Keratinocyte (primary cell): ENCODE measurements at places on chromosomes 16 and 17. TPM values are rescaled to one million over a fixed set of nuclear protein-coding genes. Genes with fewer than 3 reads are reported as not detected.

DNA sequence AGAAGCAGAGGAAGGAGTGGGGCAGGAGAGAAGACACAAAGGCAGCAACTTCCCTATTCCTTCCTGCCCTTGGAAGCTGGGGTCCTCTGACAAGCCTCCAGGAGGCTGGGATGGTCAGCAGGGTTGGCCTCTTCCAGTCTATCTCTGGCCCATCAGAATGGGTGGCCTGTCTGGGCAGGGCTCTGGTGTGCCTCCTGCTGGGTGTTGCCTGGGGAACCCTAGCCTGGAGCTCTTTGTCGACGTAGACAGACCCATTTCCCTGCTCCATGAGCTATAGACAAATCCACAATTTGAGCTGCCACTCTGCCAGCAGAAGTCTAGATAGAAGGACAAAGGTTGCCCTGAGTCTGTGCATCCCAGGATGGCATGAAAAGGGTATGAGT lies 11.4 kb downstream of the IGFBP4 start:
- DNase-seq = no peak

DNA sequence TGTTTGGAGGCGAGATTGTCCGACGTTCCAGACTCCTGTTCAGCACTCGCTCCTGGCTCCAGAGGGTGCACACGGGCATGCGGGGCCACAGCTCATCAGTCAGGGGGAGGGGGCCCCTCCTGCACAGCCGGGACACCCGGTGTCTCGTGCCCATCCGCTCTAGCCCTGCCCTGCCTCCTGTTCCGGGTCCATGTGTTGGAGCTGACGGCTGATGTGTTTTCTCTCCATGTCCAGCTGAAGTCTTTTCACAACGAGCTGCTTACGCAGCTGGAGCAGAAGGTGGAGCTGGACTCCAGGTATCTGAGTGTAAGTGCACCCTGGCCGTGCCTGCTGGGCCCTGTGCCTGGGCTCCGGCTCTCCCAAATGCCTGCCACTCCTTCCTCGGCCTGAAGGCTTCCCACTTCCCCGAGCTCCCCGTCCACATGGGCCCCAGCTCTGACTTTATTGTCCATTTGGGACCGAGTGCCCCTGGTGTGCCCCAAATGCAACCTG lies 50.5 kb downstream of the BAIAP2 start:
- DNase-seq = no peak

DNA sequence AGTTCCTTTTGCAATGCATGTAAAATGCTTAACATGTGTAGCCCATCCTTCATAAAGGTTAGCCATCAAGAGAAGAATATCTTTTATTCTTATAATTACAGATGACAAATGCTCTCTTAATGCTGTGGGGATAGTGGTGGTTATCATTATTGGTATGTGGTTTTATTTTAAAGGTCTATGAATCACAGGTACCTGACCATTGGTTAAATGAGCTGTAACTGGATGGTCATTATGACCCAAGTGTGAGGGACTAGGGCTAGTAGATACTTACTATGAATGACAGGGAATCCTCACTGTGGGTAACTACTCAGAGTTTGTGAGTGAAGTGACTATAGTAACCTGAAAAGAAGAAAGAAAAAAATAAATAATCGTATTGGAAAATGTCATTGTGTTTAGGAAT lies 78.8 kb downstream of the CDRT15 start:
- DNase-seq = no peak

DNA sequence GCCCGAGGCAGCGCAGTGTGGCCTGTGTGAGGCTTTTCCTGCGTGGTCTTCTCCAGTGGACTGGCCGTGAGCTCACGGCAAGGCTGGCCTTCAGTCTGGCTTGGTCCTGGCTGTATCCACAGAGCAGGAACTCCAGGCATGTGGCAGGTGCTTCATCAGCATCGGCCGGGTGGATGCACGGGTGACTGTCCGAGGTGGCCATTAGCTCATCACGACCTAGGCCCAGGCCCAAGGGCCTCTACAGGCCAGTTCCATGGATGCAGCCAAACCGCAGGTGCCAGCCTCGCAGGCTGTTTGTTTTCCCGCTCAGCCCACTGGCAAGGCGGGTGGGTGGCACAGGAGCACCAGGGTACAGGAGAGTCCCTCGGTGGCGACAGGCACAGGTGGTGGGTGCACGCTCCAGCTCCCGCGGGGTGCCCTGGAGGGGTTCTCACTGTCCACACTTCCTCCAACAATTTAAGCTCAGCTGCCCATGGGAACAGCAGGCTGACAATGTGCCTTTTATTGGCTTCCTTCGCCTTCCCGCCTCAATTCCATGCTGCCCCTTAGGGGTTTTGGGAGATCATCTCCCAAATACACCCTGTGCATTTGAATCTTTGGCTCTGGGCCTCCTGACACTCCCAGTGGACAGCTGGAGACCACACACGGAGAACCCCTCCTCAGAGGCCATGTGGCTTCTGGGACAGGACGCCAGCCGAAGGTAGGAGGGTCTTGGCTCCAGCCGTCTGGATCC lies 33.0 kb downstream of the ENGASE start:
- DNase-seq = no peak

DNA sequence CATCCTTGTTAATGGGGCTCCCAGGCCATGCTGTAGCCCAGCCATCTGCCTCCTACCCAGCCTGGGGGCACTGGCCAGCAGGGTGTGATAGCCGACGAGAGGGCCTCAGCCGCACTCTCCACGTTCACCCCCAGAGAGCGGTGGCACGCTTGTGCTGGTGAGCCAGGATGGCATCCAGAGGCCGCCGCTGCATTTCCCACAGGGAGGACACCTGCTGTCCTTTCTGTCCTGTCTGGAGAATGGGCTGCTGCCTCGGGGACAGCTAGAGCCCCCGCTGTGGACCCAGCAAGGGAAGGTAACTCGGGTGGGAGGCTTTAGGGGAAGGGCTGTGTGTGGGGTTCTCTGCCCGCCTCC lies 27.4 kb downstream of the SGSM2 start:
- no peak for DNase-seq

- no peak for DNase-seq
Measured at GRCh38 chr17:38870259-38871165, 654 bp downstream of the LASP1 start.

DNA sequence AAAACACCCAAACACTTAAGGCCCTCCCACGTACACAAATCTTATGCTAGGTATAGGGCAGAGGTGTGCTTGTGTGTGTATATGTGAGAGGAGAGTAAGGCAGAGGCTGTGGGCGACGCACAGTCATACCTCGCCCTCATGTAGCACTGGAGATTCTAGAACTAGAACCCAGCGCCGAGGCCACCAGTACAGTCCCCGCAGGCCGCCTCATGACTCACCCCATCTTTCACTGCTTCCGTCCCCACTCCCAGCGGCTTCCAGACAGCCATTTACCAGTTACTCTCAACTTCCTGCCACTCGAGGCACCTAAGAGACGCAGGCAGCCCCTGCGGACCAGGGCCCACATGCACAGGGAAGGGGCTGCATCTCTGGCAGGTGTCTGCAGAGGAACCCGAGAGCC lies 23.2 kb upstream of the CYTH1 start:
- DNase-seq = no peak

DNA sequence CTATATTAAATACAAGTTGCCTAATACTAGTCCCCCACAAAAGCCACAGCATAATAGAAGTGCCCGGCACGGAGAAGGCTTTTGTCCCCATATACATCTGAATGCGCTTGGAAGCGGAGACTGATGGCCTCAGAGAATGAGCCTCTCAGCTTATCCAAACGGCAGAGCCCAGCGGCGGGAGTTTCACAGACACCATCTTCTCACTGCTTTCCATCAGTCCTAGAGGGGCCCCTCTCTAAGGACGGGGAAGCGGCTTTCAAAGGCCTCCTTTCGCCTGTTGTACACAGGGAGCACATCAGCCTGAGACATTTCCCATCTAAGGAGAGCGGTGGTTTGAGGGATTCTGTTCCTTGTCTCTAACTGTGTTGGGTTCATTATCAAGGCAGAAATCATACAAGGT lies 16.9 kb downstream of the NXN start:
- DNase-seq = no peak

- DNase-seq = no peak
Measured at GRCh38 chr16:81511371-81511770, 66.8 kb downstream of the CMIP start.

DNA sequence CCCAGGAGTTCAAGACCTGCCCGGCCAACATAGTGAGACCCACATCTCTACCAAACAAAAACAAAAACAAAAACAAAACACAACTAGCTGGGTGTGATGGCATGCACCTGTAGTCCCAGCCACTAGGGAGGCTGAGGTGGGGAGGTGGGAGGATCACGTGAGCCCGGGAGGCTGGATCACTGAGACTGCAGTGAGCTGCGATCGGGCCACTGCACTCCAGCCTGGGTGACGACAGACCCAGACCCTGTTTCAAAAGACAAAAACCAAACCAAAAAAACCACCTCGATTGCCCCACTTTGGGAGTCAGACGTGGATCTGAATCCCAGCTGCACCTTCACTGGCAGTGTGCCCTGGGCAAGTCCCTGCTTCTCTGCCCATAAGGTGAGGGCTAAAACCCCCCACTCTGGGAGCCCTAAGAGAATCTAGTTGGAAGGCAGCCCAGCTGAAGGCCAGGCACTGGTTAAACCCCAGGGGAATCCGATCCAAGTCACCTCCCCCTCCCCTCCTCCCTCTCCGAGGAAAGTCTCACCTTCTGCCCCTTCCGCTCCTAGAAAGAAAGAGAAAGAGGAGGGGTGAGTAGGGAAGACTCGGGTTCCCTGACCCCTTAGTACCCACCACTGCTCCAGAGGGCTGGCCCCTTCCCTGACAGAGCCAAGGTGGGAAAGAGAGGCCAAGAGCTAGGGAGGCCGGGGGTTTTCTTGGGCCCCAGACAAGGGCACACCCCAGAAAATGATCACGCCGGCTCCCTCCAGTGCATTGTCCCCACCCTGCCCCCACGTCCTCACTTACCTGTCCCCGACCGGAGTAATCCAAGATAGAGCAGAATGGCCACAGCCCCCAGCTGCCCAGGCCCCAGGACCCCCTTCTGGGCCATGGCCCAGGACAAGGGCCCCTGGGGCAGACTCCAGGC lies 647 bp downstream of the PRSS8 start:
- no peak for DNase-seq

DNA sequence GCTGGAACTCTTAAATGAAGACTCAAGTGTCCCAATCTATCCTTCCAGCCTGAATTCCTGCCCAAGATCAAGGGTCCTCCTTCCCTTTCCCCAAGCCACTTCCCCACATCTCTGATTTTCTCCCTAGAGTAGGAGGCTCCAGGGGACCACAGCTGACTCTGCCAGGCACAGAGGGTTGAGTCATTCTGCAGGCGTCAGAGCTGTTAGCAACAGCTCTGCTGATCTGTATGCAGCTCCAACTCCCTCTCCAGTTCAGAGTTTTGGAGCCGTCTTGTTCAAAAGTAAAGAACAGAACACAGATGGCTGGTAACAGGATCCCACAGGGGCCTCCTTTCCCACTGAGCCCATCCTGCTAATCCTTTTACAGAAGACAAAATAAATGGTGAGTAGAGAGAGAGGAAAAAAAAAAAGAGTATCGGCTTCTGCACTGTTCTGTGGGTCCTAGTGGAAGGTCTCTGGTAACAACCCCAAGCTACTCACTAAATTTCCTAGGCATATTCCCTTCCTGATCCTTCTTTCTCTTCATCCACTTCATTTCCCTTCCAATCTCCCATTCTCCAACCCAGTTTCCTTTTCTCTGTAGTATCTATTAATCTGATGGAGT lies 13.4 kb upstream of the TAOK1 start:
- no peak for DNase-seq

GRCh38 chr16:73601911-73602310 lies 554.0 kb upstream of the ZFHX3 start:
- no peak for DNase-seq

GRCh38 chr17:44960691-44961090 lies 7.4 kb downstream of the C1QL1 start:
- no peak for DNase-seq

DNA sequence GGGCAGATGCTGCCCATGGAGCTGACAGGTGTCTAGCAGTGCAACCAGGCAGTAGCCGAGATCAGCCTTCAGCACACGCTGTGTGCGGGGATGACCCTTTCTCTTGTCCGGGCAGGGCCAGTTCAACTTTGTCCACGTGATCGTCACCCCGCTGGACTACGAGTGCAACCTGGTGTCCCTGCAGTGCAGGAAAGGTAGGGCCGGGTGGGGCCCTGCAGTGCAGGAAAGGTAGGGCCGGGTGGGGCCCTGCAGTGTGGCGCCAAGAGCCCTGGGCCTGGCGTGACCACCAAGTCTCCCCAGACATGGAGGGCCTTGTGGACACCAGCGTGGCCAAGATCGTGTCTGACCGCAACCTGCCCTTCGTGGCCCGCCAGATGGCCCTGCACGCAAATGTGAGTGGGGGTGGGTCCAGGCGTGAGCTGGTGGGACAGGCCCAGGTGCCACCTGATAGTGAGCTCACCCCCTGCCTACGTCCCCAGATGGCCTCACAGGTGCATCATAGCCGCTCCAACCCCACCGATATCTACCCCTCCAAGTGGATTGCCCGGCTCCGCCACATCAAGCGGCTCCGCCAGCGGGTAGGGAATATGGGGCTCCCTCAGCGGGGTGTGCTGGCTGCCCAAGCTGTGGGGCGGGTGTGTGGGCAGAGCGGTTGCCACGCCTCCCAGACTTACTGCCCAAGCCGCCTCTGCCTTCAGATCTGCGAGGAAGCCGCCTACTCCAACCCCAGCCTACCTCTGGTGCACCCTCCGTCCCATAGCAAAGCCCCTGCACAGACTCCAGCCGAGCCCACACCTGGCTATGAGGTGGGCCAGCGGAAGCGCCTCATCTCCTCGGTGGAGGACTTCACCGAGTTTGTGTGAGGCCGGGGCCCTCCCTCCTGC lies 40.2 kb downstream of the TSC2 start:
- no peak for DNase-seq

DNA sequence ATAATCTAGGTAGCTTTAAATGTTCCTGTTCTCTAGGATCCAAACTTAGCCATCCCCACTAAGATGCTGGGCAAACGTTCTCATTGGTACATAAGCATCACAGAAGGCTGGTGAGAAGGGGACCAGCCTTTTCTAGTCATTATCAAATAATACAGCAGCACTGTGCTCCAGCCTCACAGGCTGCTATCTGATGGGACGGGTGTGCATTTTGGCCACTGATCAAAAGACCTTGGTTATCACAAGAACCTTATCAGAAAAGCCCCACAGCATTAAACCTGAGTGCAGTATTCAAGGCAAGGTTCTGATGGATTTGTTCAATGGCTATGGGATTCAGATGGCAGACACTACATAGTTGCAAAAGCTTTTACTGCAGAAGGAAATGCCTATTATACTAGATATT lies 19.1 kb upstream of the KPNB1 start:
- DNase-seq = no peak

GRCh38 chr16:51439271-51439670 lies 288.2 kb upstream of the SALL1 start:
- no peak for DNase-seq

Gene MYL4
- polyA plus RNA-seq = not detected in 3 replicates

Gene C16orf92
- polyA plus RNA-seq = not detected in 3 replicates

Gene NKD1
- 0.54 to 0.62 TPM (median 0.57 TPM) in 3 replicates for polyA plus RNA-seq

Gene BEAN1
- polyA plus RNA-seq = 0.07 to 0.82 TPM (median 0.24 TPM) in 3 replicates

Gene EFCAB3
- polyA plus RNA-seq = not detected in 3 replicates

Gene TRPV2
- polyA plus RNA-seq = 0.05 to 0.09 TPM (median 0.09 TPM) in 3 replicates

Gene STXBP4
- 3.0 to 5.6 TPM (median 4.2 TPM) in 3 replicates for polyA plus RNA-seq
